Right atrium auricular region (tissue), 2 donors: ENCODE measurements at places on chromosomes 4 and X.

DNA sequence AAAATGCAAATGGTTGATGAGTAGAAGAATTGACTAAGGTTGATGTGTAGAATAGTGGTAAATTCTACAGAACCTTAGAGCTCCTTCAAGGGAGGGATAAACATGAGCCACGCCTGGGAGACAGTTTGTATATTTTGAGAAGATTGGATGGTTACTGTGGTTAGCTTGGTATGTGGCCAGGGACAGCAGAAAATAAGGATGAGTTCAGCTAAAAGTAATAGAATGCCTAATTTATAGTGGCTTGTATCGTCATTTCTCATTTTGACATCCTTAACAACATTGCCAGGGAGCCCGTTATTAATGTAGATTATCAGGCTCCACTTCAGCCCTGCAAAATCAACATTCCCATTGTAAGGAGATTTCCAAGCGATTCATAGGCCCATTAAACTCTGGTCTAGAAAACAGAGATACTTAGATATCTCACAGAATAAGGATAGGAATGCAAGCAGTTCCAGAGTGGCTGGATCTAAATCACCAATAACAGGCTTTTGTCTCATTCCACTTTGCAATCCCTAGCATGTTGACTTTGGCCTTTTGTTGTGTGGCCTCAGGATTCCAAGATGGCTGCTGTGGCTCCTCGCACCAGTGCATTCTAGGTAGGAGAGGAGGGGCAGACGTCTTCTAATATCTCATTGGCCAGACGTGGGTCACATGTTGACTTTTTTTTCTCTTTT is 6.4 kb upstream of the PTTG2 start:
- DNase-seq = no peak
- no peaks in the 10 kb centered on the region for H3K4me1 ChIP-seq
- no peaks in the 10 kb centered on the region for H3K36me3 ChIP-seq

DNA sequence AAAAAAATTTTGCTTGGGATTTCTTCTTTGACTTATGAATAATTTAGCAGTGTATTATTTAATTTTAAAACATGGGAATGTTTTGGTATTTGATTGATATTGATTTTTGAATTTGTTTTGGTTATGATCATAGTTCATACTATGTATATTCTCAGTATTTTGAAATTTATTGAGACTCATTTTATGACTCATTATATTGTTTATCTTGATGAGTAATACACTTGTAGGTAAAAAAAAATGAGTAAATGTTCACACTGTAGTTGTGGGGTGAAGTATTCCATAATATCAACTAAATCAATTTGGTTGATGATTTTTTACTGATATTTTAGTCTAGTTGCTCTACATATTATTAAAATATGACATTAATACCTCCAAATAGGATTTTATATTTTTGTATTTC is 1142.2 kb downstream of the ADGRL3 start:
- H3K27ac ChIP-seq = no peak overlapping the region
- no peaks in the 10 kb centered on the region for H3K4me1 ChIP-seq
- H3K4me3 ChIP-seq = no peak overlapping the region
- H3K36me3 ChIP-seq = no peaks in the 10 kb centered on the region
- no peaks in the 10 kb centered on the region for H3K27me3 ChIP-seq

- DNase-seq = no peak
- H3K27me3 ChIP-seq = no peaks in the 10 kb centered on the region
- no peak overlapping the region for H3K4me3 ChIP-seq
- H3K27ac ChIP-seq = no peak overlapping the region
- no peaks in the 10 kb centered on the region for H3K4me1 ChIP-seq
These were observed 13.5 kb upstream of the LIMCH1 start for GRCh38 chr4:41524425-41524824.

DNA sequence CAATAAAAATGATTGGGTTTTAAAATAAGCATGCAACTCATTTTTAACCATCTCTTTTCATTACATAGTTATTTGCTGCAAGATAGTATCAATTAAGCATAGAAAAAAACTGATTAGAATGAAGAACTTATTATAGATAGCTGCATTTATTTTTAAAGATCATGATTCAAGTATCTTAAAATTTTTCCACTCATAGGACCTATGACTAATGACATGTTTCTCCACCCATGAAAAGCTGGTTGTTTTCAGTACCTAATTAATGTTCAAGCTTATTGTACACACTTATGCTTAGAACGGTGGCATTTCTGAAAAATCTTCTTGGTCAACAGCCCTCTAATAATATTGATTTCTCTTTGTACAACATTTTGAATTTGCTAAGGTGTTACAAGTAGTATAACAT is 193.5 kb upstream of the PITX2 start:
- H3K4me3 ChIP-seq = no peak overlapping the region
- no peaks in the 10 kb centered on the region for H3K36me3 ChIP-seq
- no peaks in the 10 kb centered on the region for H3K27me3 ChIP-seq
- DNase-seq = no peak
- no peak overlapping the region for H3K27ac ChIP-seq

DNA sequence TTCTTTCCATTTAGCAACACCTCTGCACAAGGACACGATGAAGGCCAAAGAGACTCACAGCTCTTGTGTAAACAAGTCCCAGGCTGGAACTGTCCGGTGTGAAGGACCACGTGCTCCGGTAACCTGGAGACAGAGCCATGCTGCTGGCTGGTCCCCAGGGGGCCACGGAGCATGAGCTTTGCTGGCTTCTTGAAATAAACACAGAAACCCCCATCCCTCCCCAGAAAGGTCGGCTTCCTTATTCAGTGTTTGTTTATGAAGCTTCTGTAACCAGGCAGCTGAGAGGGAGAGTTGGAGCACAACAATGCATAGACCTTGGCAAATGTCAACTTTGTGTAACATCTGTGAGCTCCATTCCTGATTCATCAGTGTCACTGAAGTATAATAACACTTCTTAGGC is 109.4 kb downstream of the GPR143 start:
- H3K4me1 ChIP-seq = no peaks in the 10 kb centered on the region
- no peak overlapping the region for H3K4me3 ChIP-seq
- no peaks in the 10 kb centered on the region for H3K27me3 ChIP-seq
- peak overlapping the region; percentile 29 for H3K27ac ChIP-seq
- no peak for DNase-seq

DNA sequence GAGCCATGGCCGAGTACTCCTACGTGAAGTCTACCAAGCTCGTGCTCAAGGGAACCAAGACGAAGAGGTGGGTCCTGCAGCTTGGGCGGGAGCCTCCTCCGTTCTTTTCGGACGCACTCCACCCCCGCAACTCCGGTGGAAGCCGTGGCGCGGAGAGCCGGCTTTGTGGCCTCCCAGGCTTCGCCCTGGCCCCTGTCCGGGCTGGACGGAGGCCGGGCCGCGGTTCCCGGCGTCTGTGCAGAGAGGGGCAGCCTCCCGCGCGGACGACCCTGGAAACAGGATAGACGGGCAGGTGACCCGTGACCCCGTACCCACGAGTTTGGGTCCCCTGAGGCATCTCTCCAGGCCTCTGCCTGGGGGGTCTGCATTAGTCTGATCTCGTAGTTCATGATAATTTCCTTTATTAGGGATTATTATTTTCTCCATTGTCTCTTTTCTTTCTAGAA is 356 bp downstream of the FRG1 start:
- no peak for DNase-seq
- H3K27me3 ChIP-seq = no peaks in the 10 kb centered on the region
- H3K36me3 ChIP-seq = peaks cover 3% of the 10 kb centered on the region
- H3K4me3 ChIP-seq = peak overlapping the region; percentile 72

- H3K4me3 ChIP-seq = peak overlapping the region; percentile 64
- H3K36me3 ChIP-seq = no peaks in the 10 kb centered on the region
- peaks cover 23% of the 10 kb centered on the region for H3K4me1 ChIP-seq
These were observed 1.3 kb downstream of the NKAP start for GRCh38 chrX:119942173-119942819.

- no peaks in the 10 kb centered on the region for H3K4me1 ChIP-seq
- peak overlapping the region; percentile 5 for H3K4me3 ChIP-seq
- H3K36me3 ChIP-seq = no peaks in the 10 kb centered on the region
- peaks cover 6% of the 10 kb centered on the region for H3K27me3 ChIP-seq
These were observed 4.3 kb upstream of the SLC26A1 start for GRCh38 chr4:997375-998071.

GRCh38 chr4:169416997-169417396 is 146.2 kb upstream of the SH3RF1 start:
- no peak overlapping the region for H3K27ac ChIP-seq
- H3K4me3 ChIP-seq = no peak overlapping the region
- DNase-seq = no peak
- no peaks in the 10 kb centered on the region for H3K36me3 ChIP-seq
- no peaks in the 10 kb centered on the region for H3K27me3 ChIP-seq
- H3K4me1 ChIP-seq = no peaks in the 10 kb centered on the region

GRCh38 chrX:72573158-72573511 is 492 bp upstream of the HDAC8 start:
- peak overlapping the region; percentile 50 for H3K4me3 ChIP-seq
- no peaks in the 10 kb centered on the region for H3K4me1 ChIP-seq
- H3K36me3 ChIP-seq = no peaks in the 10 kb centered on the region
- no peak for DNase-seq
- H3K27me3 ChIP-seq = no peaks in the 10 kb centered on the region

DNA sequence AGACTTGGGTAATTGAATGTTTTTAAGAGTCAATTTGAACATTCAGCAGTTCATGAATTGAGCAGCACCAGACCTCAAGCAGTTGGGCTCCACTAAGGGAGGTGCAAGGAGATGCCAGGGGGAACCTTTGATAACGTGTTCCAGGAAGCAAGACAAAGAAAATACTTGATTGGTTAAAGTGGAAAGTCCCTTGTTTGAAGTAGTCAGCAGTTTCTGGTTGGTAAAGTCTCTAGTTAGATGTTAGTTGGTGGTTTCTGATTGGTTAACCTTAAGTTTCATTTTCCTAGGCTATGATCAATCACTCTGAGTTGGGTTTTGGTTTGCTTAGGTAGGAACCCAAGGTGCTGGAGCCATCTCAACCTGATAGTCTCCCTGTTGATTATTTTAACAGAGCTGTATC is 4.0 kb downstream of the HERC6 start:
- DNase-seq = peak; percentile 42
- no peaks in the 10 kb centered on the region for H3K36me3 ChIP-seq
- no peak overlapping the region for H3K4me3 ChIP-seq
- no peaks in the 10 kb centered on the region for H3K4me1 ChIP-seq

DNA sequence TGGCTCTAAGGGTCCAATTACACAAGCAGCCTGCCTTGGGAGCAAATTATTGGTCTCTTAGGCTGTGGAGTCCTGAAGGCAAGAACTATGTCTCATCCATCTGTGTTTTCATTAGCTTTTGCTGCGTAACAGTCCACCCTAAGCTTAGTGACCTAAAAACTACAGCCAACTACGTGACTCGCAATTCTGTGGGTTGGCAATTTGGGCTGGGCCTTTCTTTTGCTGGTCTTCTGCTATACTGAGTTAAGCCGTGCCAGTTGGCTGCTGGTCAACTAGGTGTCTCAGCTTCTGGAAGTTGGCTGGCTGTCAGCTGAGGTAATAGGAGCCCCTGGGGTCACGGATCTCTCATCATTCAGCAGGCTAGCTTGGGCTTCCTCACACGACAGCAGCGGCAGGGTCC is 205.6 kb upstream of the S100G start:
- no peak overlapping the region for H3K4me3 ChIP-seq
- no peak for DNase-seq
- no peaks in the 10 kb centered on the region for H3K27me3 ChIP-seq
- H3K27ac ChIP-seq = no peak overlapping the region
- no peaks in the 10 kb centered on the region for H3K36me3 ChIP-seq
